Fibroblast of skin of abdomen (primary cell): ENCODE measurements at places on chromosomes 7 and 10.

GRCh38 chr10:103835096-103836050, 20.0 kb downstream of the SH3PXD2A start:
- DNase-seq: peak; percentile 70

DNA sequence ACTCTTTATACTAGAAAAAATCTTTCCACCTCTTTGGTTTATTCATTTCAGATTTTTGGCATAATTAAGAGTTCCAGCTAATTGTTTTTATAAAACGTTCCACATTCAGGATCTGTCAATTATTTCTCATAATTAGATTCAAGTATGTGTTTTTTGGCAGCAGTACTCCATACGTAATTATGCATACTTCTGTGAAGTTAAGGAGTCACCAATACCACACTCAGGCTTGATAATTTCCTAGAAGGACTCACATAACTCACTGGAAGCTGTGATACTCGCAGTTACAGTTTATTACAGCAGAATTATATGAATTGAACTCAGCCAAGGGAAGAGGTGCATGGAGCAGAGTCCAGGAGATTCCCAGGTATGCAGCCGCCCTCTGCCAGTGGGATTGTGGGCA, 290.5 kb upstream of the AKR1E2 start:
- peak; percentile 28 for DNase-seq

GRCh38 chr7:149468208-149468607, 7.3 kb upstream of the ZNF777 start:
- no peak for DNase-seq

- no peak for DNase-seq
These were observed 104.2 kb upstream of the RAB18 start for GRCh38 chr10:27399871-27400270.

DNA sequence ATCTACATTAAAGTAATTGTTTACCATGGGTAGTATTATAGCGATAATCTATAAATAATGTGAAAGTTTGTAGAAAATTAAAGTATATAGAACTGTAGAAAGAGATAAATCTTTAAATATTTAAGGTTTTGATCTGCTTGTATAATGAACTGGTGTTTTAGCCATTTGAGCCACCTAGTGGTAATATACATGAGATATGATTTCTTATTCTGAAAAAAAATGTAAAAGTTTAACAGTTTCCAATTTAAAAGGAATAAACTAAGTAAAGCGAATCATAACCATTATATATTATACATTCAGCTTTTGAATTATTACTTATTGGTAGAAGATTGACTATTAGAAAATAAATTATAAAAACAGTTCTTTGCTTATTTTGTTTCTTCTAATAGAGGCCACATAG, 91.2 kb downstream of the OTUD1 start:
- no peak for DNase-seq

DNA sequence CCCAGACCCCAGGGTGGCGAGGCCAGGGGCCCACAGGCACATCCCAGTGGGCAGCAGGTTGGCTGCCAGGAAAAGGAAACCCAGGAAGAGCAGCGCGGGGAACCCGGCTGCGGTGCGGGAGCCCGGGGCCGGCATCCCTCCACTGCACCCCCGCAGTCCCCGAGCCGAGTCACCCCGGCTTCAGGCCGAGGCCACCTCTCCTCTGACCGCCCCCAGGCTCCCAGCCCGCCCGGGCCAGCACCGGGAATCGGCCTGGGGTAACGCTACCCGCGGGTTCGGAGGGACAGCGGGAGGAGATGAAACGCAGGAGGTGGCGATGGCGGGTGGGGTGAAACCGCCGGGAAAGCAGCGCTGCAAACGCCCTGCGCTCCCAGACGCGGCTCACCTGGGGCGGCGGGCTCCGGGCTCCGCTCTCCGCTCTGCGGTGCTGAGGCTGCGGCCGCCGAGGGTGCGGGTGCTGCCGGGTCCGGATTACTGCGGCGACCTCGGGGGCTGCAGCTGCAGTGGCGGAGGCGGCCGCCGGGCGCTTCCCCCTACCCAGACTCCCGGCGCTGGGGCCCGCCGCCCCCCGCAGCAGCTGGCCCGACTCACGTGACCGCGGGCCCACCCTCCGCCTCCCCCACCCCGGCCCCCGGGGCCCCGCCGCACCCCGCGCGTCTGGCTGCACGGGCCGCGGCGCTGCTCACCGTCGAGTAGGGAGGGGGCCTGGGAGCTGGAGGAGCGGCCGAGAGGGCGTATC, at the start of gene SCRN1:
Gene SCRN1, minus strand, starts transcription at position 545 of the 739 bp plus-strand sequence. CDS start 20,734 bp downstream, outside the sequence.
- peak; percentile 59 for DNase-seq

DNA sequence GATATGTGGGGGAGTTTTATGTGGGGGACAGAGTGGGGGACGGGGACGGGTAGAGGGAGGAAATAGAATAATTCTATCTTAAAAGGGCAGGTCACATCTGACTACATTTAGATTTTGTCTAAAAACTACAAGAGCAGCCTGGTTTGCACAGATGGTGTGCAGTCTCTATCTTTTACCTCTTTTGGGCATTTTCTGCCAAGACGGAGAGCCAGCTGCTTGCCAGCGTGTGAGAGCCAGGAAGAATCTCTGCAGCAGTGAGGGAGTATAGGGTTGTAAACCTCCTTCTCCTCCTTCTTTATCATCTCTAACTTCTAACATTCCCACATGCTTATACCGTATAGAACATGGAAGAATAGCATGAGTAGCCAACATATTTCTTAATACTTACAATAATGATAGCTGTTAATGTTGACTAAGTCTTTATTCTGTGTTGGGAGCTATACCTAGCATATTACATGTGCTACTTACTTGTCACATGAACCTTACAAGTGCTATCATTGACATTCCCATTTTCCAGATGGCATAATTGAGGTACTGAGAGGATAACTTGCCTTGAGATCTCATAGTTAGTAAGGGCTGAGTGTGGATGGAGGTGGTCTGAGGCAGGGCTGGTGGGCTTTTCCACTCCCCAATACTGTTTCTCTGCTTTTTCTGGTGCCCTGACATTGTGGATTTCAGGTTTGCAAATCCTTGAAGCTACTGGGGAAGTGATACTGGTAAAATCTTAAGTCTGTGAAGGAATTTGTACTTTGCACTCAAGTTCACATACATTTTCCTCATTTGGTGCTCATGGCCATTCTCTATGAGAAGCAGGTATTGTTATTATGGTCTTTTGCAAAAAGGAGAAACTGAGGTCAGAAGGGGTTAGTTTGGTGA, 1.1 kb downstream of the ENTPD1 start:
- DNase-seq: no peak

DNA sequence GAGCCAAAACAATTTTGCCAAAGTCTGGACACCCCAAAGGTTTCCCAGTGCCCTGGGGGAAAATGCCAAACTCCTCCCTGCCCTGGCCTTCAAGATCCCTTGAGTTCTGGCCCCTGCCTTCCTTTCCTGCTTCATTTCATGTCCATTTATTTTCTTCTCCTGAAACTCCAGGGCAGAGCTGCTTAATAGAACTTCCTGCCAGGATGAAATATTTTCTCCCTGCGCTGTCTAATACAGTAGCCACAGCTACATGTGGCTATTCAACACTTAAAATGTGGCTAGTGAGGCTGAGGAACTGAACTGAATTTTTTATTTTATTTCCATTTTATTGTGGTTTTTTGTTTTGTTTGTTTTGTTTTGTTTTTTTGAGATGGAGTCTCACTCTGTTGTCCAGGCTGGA, 49.6 kb downstream of the COL13A1 start:
- peak; percentile 17 for DNase-seq

DNA sequence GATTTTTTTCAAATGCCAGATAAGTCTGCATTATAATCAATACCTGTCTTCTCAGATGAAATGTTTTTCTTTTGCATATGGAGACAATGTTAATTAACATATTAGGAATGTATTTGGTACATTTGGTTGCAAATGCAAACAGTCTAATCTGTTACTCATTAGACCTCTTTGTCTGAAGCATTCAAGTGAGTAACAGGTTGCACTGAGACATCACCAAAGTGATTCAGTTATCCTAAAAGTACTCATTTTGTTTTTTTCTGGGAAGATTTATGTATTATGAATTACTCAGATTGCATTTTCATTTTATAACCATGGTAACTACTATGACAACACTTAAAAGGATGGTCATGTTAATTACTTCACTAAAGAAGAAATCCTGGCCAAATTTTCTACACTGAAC, 513.6 kb downstream of the HTR7 start:
- peak; percentile 16 for DNase-seq

DNA sequence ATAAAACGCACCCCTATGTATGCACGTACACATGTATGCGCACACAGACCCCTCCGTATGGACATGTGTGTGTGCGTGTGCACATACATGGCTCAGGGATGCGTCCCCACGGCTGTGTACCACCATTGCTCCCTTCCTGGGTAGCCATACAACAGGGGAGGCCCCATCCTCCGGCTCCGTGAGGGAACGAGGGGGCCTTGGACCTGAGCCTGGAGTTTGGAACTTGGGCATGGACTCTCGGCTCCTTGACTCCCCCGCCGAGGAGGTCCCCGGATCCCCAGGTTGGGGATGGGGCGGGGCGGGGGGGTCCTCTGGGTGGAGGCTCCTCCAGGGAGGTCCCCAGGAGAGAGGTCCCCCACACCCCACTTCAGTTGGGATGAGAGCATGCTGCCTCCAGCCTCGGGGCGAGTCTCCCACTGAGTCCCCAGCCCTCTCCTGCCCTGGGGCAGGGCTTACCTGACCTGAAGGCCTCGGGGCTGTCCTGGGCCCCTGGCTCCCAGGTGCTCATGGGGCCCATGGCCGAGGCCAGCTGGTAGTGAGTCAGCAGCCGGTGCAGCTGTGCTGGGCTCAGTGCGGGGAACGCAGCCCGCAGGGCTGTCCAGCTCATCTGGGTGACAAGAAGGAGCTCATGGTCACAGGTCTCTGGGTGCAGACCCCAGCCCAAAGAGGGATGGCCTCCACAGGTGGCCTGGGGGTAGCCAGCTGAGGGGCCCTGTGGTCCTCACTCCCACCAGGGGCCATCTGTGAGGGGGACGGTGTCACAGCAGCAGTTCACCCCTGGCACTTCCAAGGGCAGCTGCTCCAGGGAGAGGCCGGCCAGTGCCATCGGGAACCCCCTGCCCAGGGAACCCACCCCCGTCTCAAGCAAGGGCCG, 29.9 kb downstream of the AP5Z1 start:
- DNase-seq: no peak

DNA sequence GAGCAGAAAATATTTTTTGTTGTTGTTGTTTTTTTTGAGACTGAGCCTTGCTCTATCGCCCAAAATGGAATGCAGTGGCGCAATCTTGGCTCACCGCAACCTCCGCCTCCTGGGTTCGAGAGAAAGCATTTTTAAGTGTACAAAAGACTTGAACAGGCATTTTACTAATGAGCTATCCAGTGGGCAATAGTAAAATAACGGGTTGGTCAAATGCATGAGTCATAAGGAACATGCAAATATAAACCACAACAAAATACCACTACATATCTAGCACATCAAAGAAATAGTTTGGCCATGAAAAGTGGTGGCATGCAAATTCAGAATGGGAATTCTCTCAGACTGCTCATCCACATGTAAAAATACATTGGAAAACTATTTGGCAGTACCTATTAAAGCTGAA, 71.7 kb upstream of the TMEM106B start:
- DNase-seq: no peak

DNA sequence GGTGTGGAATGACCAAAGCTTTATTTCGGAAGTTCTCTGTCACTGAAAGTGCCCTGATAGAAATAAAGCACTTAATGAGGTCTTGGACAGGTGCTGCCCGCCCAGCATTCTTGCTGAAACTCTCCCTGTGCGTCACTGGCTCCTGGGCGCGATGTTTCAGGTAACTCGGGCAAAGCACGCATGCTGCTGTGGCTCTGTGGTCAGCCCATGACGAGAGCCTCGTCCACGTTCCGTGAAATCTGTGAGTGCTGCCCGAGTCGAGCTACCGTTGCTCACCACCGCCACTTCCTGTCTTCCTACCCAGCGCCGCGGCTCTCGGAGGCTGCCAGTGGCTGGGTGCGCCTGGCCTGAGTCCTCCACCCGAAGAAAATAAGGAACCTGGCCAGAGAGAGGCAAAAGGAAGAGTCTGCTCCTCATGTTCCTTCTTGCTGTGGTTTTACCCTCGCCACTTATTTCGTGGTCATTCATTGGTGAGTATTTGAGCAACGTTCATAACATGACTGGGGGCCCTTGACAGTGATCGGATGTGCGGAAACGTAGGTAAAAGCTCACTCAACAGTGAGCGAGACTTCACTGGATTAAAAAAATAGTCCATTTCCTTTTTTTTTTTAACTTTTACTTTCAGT, 95.5 kb downstream of the MAP3K8 start:
- no peak for DNase-seq

DNA sequence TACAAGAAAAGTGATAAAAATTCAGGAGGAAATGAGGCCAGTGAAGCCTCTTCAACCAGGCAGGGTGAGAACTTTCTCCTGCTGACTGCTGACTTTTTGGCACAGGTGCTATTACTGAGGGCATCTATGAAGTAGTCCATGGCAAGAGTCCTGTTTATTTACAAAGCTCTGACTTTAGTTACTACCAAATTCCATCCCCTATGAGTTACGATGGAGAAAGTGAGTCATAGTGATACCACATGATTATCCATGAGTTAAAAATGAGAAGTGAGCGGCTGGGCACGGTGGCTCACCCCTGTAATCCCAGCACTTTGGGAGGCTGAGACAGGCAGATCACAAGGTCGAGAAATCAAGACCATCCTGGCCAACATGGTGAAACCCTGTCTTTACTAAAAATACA, 19.9 kb downstream of the CCDC3 start:
- DNase-seq: peak; percentile 28

DNA sequence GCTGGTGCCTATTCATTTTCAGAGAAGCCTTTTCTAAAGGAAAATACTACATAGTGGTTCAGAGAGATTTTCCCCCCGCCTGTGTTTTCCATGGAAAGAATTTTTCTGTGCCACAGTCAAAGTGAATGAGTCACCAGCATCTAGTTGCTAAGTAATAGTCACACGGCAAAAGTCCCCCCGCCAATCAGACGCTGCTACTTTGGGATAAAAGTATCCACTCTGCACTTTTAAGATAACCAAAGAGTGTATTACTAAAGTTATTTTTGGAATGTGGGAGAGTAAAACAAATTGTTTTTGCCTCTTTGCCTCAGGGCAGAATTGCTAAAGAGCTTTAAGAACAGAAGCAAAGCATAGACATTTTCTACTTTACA, 23.5 kb downstream of the ABLIM1 start:
- DNase-seq: peak; percentile 91

- peak; percentile 80 for DNase-seq
These were observed 13.9 kb downstream of the TAS2R60 start for GRCh38 chr7:143456992-143457793.

- peak; percentile 56 for DNase-seq
These were observed 7.2 kb upstream of the MBL2 start for GRCh38 chr10:52779541-52780390.

GRCh38 chr7:128108641-128109423, 77.6 kb upstream of the LRRC4 start:
- no peak for DNase-seq

GRCh38 chr7:135210888-135211178, 493 bp downstream of the WDR91 start:
- no peak for DNase-seq

DNA sequence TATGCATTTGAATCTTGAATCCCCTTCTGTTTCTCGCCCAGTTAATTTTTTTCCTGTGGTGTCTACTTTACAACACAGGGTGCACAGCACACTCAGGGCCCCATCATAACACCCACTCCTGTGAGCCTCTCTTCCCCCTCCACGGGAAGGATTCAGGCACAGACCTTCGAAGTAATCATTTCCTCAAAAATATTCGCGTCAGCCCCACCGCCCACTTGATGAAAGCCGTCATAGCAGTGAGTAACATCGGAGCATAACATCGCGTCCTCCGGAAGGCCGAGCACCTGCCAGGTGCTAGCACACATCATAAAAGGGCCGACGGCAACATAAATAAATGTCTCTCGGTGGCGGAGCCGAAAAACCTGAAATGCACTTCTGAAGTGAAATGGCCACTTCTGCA, 201.7 kb upstream of the ADARB2 start:
- no peak for DNase-seq
